ENCODE measurements at places on chromosomes 1 and 21.

DNA sequence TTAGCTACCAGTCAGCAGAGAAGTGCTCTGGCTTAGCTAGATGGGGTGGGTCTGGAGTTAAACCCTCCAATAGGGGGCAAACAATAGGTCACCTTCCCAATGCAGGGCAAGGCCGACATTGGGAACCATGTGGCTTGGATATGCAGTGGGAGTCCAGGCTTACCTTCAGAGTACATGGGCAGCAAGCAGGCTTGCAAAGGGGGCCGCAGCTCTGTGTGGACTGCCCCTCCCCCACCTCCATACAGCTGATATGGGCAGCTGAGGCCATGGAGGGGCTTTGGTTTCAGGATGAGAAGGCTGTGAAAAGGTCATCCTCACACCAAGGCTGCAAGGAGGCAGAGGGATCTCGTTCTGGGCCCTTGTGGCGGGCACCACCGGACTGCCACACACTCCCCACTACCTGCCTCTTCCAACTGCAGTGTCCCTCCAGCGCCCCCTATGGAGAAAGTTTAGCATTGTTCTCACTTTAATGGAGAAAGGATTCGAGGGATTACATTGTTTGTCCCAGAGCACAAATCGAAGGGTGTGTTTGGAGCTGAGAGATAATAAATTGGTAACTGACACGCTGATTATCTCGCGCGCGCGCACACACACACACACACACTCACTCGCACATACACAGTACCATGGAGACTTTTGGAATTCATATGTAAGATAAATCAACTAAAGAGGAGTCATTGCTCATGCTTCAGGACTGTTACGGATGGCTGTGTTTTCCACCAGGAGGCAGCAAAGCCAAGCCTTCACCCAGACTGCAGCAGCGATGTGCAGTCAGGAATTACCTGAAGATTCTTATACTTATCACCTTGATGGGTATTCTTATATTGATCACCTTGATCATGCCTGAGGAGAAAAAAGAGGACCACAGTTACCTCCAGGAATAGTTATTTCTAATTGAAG is 7.0 kb upstream of the SMCP start:
- DNase-seq = no peak

GRCh38 chr1:113401067-113401466 is 10.8 kb downstream of the MAGI3 start:
- DNase-seq = no peak

- DNase-seq = no peak
Measured at GRCh38 chr1:29397981-29398380, 161.7 kb downstream of the PTPRU start.

- DNase-seq = no peak
Measured at GRCh38 chr1:165487921-165488320, 43.0 kb upstream of the RXRG start.

DNA sequence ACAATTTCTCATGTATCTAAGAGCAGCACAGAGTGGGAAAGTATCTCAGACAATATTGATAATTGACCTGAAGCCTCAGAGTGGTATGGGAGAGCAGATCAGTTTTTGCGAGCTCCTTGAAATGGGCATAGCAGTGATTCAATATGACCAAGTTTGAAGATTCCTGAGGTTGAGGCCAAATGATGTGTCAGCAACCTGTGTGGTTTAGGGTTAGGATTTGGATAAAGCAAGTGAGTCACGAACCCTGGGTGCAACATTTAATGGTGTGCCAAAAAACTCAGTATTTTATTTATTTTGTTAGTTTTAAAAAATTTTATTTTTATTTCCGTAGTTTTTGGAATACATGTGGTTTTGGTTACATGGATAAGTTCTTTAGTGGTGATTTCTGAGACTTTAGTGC is 92.5 kb upstream of the C21orf91 start:
- DNase-seq = no peak

DNA sequence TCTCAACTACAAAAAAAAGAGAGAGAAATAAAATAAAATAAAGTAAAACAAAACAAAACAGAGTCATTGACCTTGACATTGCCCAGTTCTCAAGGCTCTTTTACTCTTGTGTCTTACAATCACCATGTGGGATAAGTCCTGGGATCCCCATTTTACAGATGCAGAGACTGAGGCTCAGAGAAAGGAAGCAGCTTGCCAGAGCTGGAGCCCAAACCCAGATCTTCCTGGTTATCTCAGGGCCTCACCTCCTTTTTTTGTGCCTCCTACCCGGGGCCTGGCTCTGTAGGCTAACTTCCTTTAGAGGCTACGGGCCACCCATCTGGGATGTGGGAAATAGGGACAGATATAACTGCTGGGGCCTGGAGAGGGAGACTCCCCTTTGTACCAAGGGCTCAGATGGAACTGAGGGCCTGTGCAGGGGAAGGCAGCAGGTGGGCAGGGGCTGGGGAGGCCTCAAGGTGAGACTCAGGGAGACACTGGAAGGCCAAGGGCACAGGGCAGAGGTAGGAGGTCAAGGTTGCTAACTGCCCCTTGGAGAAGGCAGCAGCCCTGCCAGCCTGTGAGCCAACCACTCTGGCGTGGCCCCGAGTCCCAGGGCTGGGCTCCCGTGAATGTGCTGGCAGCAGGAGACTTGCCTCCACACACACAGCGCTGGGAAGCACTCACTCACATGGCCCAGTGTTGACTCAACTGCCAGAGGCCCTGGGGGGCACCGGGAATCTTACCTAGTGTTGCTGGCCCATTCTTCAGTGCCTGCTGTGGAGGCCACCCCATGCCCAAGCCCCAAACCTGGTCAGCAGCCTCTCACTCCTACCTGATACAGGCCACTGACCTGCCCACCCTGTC is 6.5 kb upstream of the ECE1 start:
- DNase-seq = no peak

DNA sequence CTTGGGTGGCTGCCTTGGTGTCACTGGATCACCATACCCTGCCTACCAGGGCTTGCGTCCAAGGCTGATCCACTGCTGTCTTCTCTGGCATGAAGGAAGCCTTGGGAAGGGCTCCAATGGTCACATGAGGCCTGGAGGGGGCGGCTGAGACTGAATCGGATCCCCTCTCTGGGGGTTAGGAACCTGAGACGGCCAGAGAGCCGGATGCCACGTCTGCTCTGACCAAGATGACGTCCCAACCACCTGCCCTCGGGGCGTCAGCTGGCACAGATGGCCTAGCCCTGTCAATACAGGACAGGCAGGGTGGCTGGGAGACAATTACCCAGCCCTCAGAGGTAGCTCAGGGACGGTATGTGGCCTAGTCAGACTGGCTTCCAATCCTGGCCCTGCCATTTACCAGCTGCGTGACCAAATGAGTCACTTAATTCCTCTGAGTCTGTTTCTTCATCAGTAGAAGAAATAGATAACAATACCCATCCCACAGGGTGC is 5.4 kb downstream of the TRIM62 start:
- DNase-seq = no peak

DNA sequence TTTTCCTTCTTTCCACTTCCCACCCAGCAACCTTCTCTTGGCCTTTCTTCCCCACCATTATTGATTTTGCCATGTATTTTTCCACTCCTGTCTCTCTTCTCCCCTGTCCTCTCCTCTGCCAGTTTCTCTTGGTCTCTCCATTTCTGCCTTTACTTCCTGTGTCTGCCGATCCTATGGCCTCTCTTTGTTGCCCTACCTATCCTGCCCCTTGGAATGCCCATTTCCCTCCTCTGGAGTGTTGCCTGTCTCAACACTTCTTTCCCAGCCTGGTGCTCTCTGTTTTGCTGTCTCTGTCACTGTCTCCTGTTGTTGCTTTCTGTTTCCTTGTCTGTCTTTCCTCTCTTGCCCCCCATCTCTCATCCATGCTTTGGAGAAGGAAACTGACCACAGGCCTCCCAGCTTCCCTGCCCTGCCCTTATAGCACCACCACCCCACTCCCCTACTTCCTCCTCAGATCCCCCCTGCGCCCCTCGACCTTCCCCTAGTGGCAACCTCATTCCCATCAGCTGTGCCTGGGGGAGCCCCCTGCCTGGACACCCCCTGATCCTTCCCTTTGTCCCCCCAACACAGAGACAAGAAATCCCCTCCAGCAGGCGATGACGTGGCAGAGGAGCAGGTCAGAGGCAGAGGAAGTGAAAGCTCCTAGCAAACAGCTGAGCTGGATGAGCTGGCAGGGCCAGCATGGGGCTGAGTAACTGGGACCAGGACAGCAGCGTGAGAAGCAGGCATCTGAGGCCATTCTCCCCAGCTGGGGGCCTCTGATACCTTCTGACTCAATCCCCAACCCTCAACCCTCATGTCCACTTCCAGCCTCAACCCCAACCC is 6.6 kb upstream of the ETV3L start:
- peak; percentile 25 for DNase-seq

DNA sequence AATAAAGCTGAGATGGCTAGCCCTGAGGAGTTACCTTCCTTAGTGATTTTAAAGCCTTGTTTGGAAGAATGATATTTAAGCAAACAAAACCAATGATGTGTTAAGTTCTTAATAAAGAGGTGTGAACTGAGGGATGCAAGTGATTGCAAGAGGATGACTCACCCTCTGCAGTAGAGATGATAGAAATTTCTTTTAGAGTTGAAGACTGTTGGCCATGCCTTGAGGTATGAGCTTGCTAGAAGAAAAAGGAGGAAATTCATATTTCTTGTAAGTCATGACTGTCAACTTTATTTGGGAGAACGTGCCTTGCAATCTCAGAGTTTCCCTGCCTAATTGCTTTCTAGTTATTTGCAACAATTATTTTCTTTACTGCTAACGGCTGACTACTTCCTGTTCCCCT is 94.7 kb downstream of the PLA2G4A start:
- DNase-seq = no peak

DNA sequence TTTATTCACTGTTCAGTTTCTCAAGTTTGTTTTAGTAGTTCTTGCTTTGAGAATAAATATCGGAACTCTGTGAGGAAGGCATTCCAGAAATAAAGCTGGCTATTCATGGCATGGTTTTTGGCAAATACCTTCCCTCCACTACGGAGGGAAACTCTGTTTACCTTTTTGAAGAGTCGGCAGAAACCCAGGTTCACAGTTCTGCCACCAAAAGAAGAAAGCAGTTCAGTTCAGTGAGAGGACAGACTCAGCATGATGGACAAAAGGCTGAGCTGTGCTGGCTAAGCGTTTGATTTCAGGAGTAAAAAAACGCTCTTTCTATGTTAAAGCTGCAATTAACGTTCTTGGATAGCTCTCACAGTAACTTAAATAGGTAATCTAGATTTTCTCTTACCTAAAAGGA is 42.4 kb downstream of the CNN3 start:
- DNase-seq = no peak

- no peak for DNase-seq
Measured at GRCh38 chr1:42551180-42551579, 88.1 kb downstream of the CCDC30 start.

DNA sequence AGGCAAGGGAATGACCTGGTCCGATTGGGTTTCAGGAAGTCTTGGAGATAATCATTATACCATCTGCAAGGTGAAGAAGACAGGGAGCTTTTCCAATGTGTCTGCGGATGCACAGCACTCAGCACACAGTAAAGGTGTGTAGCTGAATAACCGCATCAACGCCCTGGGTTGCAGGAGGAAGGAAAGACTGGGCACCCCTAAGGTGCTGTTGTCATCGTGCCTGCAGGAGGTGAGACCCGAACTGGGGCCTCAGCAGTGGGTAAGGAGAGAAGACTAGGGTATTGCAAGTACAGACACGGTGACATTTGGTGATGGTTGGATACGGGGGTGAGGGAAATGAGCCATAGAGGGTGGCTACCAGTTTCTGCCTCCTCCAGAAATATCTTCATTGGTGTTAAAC is 1.1 kb upstream of the TRIM62 start:
- no peak for DNase-seq

DNA sequence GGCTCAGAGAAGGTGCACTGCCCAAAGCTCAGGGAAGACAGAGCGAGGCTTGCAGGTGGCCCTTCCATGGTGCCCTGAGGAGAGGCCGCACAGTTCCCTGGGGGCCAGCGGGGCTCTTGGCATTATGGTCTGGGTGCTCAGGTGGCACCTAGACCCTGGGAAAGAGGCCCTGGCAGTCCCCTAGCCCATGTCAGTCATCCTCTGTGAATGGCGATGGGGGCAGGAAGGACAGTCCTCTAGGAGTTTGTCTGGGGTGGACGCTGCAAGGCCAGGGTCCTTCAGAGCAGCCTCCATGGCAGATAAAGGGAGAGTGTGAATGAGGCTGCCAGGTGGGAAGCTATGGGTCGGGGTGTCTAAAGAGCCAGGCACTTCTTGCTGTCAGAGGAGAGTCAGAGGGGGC is 345.9 kb upstream of the VAMP3 start:
- no peak for DNase-seq

DNA sequence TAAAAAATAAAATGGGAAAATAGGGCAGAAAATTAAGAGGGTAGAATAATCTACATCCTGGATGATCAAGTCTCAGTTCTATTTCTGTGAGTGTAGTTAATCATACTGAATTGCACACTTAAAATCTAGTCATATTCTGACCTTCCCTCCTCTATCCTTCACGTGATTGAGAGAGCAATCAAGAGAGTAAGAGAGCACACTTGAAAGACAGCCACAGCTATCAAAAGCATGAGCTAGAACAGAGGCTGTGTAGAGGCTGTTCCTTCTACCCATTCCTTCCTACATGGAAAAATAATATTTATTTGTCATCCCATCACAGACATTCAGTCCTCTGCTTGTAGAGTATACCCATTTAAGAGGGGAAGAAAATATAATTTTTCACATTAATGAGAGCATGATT is 52.4 kb downstream of the PHC2 start:
- DNase-seq = no peak

DNA sequence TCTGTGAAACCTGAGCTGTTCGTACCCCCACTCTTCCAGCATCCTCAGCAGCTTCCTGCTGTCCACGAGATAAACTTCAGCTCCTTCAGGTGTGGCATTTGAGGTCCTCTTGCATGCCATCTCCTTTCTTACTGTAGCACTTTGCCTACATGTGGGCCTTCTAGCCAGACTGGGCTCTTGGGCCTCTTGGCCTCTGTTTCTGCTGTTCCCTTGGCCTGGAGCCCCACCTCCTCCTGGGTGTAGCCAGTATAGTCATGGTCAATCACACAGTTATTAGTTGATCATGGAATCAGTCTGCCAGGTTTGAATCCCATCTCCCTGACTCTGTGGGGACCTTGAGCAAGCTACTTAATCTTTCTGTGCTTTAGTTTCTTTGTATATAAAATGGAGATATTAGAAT is 26.4 kb downstream of the TMEM53 start:
- no peak for DNase-seq

GRCh38 chr1:245742896-245743295 is 588.1 kb downstream of the KIF26B start:
- no peak for DNase-seq

- DNase-seq = no peak
Measured at GRCh38 chr21:46092026-46092764, 5.7 kb upstream of the COL6A2 start.

GRCh38 chr1:39789571-39790110 is 976 bp upstream of the BMP8B start:
- no peak for DNase-seq

Measured in CD4-positive, alpha-beta T cell treated with Interleukin-2 at 100 ng/mL for 4 hours (primary cell).